ENCODE measurements at places on chromosomes 4 and X.
A peak's percentile ranks its signal among the peaks of the same experiment; 100 is the strongest.

GRCh38 chr4:184732126-184732525 lies 1.8 kb downstream of the CENPU start:
- no peak for DNase-seq

DNA sequence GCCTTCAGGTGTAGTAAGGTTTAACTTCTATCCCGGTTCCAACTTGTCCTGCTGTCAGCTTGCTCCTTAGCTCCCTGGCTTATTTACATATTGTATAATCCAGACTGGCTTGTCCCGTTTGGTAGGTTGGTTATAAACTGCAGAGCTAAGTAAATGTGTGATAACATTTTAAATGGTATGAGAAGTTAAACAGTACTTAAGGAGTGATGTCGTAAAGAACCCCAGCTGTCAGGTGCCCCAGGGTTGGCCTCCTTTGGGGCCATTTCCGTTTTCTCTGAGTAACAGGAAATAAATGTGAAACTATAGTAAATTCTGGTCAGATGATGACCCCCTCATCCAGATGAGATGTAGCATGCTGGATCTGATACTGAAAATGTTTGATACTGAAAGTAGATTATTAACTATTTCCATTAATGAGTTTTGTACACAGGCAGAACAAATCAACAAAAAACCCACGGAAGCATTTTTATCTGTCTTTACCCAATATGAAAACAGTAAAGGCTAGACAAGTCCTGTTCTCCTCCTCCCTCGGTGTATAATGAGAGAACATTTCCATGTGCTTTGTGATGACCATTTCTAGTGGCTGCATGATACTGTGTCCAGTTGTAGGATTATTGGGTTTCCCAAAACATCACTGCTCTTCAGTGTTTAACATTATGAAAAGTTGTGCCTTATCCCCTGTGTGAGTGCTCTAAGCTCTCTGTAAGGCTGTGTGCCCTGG lies 22.4 kb downstream of the GAB1 start:
- peak; percentile 25 for DNase-seq

DNA sequence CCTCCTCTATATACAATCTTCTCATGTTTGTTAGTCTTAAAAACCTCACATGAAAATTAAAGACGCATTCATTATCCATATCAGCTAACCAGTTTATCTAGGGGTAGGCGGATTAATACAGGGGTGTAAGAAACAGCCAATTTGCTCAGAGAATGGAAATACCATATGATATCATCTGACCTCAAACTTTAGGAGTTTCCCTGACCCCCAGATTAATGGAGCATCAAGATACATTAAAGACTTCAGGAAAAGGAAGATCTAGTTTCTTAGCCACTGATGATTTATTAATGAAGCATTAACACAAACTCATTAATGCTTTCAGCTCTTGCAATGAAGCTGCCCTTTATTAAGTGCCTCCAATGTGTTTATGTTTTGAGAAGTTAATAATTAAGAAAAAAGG lies 67.5 kb downstream of the CAMK2D start:
- DNase-seq = no peak

DNA sequence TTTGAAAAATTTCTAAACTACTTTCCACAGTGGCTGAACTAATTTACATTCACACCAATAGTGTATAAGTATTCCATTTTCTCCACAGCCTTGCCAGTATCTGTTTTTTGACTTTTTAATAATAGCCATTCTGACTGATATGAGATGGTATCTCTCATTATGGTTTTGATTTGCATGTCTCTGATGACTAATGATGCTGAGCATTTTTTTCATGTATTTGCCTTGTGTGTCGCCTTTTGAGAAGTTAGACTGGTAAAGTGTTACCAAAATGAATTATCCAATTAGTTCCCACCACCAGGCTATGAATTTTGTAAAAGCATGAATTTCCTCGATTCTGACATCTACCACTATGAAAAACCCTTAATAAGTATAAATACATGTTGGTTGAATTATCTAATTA lies 242.2 kb upstream of the GK2 start:
- no peak for DNase-seq

DNA sequence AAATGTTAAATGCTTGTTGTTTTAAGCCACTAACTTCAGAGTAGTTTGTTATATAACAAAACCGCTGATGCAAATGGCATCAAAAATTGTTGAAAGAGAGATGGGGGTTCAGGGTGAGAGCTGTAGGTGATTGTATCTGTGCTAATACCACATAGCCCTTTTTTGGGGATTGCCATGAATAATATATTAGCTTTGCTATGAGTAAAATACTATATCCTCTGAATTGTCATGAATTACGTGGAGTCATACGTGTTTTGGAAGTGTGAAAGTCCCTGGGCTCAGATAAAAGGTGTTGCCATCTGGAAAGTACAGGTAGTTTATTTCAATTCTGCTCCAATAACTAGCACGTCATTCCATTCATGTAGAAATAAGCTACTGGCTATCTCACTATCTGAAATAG lies 30.6 kb downstream of the DYNLT3 start:
- no peak for DNase-seq

GRCh38 chr4:150971901-150972300 lies 43.2 kb downstream of the LRBA start:
- DNase-seq = no peak

GRCh38 chr4:186651624-186652023 lies 72.0 kb downstream of the FAT1 start:
- no peak for DNase-seq

DNA sequence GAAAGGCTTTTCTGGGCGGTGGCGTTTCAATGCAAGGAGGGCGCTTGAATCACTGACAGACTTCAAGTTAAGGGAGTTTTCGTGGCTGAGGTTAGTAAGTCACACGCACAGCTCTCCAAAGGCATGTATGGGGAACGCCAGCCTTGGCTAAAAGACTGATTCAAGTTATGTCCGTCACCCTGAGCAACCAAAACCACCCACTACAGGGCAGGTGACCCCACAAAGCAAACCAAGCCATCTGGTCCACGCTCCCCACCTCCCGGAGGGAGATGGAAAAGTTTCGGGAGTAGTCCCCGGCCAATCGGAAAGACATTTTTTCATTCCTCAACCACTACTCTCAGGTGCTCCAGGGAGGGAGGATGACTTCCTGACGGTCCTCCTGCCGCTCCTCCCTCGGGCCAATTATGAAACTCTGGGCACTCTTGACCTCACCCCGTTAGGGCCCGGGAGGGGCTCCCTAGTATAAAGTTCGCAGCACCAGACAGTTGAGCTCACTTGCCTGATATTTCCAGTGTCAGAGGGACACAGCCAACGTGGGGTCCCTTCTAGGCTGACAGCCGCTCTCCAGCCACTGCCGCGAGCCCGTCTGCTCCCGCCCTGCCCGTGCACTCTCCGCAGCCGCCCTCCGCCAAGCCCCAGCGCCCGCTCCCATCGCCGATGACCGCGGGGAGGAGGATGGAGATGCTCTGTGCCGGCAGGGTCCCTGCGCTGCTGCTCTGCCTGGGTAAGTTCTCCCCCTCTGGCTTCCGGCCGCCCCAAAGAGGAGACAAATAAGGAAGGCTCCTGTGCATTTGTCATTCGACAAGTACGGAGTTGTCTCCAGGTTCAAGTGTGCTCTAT lies at the start of gene EREG:
EREG (plus strand) TSS at position 494 of the 840 bp plus-strand sequence; CDS start at position 658, 164 bp downstream.
- DNase-seq = peak; percentile 15

DNA sequence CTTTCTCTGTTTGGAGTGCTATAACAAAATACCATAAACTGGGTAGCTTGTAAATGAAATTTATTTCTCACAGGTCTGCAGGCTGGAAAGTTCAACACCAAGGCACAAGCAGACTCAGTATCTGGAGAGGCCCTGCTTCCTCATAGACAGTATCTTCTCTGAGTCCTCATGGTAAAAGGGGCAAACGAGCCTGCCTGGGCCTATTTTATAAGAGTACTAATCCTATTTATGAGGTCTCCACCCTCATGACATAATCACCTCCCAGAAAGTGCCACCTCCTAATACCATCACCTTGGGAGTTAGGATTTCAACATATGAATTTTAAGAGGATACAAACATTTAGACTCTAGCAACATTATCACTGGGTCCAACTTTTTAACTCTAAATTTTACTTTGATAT lies 200.3 kb downstream of the STPG2 start:
- DNase-seq = no peak

All from CD4-positive, alpha-beta T cell treated with Interleukin-1 beta for 1 hour (primary cell).